ENCODE measurements at places on chromosomes 6 and 20. TPM values are rescaled to one million over a fixed set of nuclear protein-coding genes. Genes with fewer than 3 reads are reported as not detected.

Gene SLC17A3
- not detected for total RNA-seq

Gene GPLD1
- 1.7 TPM for total RNA-seq

DNA sequence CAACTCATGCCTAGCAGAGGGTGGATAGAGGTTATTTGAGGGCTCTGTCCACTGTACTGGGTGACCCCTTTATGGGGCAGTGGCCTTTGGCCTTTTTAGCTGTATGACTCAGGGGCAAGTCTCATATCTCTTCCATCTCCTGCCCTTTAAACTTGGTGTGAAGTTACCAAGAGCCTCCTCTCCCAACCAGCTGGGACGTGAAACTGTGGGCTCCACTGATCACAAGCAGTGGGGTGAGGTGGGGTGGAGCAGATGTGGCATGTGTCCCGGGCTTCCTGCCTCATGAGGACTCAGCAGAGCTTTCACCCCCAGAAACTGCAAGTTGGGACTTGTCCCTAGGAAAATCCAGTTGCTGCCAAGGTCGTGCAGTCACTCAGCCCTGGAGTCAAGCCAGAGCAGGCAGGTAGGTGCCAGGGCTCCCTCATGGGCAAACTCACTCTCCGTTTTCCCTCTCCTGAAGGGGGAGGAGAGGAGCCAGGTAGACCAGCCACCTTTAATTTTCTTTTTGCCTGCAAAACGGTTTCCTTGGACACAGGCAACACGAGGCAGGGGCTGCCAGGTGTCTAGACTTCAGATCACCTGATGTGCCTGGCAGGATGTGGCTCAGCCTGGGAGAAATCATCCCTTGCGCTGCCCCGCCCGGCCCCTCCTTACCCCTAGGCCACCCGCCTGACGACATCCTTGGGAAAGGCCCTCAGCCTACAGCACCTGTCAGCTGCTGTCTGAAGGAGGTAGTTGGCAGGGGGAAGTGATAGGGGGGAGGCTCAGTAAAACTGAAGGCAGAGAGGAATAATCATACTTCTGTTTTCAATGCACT is 4.0 kb downstream of the CDKN1A start:
- no peaks in the 10 kb centered on the region for H3K27me3 ChIP-seq
- H3K4me3 ChIP-seq: peak overlapping the region; percentile 15
- DNase-seq: peak; percentile 91

Gene NRSN2
- total RNA-seq: 16.5 TPM

DNA sequence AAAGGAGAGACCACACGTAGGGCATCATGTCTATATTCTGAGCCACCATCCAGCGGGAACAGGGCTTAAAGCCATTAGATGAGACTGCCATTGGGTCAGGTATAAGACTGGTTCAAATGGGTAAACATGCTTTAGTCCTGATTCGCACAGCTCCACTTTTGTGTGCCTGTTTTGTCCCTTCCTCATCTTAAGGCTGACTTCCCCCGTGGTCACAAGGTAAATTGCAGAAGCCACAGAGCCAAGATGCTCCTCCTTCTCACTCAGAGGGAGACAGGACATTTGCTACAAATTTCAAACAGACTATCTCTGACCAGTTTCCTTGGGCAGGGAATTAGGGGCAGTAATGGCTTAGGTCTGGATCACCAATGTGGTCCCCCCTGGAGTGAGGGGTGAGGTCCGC is 11.4 kb upstream of the IFNGR1 start:
- H3K27ac ChIP-seq: no peak overlapping the region
- H3K36me3 ChIP-seq: no peaks in the 10 kb centered on the region
- no peak overlapping the region for H3K4me3 ChIP-seq
- peaks cover 26% of the 10 kb centered on the region for H3K4me1 ChIP-seq
- H3K27me3 ChIP-seq: no peaks in the 10 kb centered on the region

DNA sequence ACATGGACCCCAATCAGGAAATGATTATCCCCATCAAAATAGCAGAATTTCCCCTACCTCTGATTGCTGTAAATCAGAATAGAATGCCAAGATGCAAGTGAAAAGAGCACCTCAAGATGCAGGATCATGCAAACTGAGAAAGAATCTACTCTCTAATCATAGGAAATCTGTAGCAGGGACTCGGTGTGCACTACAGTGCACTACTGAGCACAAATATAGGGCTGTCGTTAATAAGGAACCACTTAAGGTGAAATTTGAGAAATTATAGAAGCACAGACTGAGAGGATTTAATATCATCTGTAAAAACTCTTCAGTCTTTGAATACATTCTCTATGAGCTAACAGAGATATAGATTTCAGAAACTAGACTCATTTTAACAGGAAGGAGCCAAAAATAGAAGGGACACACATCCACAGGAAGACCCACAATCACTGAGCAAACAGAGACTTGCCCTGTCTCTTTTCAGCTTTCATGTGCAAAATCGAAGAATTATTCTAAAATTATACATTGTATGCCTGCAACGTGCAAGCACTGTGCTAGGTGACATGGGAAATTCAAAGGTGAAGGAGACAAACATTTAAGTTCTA is 278.3 kb downstream of the HIVEP2 start:
- H3K27ac ChIP-seq: no peak overlapping the region
- no peaks in the 10 kb centered on the region for H3K36me3 ChIP-seq
- no peak overlapping the region for H3K4me3 ChIP-seq
- H3K27me3 ChIP-seq: no peaks in the 10 kb centered on the region
- no peaks in the 10 kb centered on the region for H3K4me1 ChIP-seq

DNA sequence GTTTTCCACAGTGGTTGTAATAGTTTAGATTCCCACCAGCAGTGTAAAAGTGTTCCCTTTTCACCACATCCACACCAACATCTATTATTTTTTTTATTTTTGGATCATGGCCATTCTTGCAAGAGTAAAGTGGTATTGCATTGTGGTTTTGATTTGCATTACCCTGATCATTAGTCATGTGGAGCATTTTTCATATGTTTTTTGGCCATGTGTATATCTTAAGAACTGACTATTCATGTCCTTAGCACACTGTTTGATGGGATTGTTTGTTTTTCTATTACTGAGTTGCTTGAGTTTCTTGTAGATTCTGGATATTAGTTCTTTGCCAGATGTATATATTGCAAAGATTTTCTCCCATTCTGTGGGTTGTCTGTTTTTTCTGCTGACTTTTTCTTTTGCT is 820.1 kb downstream of the TENT5A start:
- DNase-seq: no peak
- H3K4me3 ChIP-seq: no peak overlapping the region
- no peaks in the 10 kb centered on the region for H3K4me1 ChIP-seq
- no peak overlapping the region for H3K27ac ChIP-seq
- no peaks in the 10 kb centered on the region for H3K27me3 ChIP-seq

DNA sequence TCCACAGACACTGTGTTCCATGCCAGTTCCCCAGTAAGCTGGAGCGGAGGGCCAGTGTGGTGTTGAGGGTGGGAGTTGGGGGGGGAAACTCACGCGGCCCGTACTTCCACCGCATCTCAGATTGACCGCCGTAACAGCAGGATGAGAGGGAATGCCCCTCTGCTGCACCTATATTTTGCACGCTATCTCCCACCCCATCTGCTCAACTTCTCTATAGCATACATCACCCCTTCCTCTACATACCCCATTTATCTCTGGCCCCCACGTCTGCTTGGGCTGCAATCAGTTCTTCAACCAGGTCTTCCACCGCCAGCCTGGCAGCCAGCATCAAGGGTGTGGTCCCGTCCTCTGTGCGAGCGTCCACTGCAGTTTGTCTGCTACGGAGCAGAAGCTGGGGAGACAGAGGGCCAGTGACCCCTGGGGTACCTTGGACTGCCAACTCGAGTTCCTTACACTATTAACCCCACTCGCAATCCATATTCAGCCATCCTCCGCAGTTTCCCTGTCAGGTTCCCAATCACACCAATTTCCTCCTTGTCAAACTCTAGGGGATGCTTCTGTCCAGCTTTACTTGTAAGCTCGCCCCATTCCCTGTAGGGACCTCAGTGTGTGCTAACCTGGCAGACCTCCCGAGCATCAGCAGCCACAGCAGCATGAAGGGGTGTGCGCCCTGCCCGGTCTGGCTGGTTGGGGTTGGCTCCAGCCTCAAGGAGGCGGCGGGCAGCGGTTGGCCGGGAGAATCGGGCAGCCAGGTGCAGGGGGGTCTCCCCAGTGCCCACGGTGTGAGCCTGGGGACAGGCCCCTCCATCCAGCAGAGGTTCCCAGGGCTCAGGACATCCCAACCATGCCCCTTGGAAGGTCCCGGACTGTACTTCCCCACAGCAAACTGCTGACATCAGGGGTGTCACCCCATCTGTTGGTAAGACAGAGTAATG is 4.5 kb upstream of the GPSM3 start:
- H3K27me3 ChIP-seq: peaks cover 18% of the 10 kb centered on the region
- H3K36me3 ChIP-seq: no peaks in the 10 kb centered on the region
- H3K27ac ChIP-seq: peak overlapping the region; percentile 87
- peaks cover 18% of the 10 kb centered on the region for H3K4me1 ChIP-seq
- no peak for DNase-seq

GRCh38 chr6:139994998-139995397 is 620.5 kb upstream of the CITED2 start:
- no peak overlapping the region for H3K27ac ChIP-seq
- H3K4me1 ChIP-seq: no peaks in the 10 kb centered on the region
- no peaks in the 10 kb centered on the region for H3K36me3 ChIP-seq
- H3K27me3 ChIP-seq: no peaks in the 10 kb centered on the region
- no peak for DNase-seq

DNA sequence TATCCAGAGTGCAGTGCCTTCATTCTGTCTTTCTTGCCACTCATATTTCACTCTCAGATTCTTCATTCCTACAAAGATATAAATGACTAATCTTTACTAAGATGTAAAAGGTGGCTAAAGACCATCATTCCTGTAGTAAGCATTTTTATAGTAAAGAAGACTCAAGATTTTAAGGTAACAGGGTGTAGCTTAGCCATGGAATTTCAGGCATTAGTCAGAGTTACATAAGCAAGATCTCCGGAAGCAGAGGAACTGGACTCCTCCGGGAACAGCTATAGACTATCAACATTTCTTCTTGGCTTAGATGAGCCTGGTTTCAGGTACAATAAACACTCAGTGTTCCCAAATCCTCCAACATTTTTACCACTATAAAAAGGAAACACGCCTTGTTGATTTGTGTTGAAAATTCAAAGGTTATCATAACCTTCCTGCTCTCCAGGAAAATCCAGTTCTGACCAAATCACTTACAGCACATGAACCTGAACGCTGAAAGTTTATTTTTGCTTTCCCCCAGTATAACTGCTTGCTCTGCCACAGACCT is 23.7 kb downstream of the SERPINB1 start:
- H3K27me3 ChIP-seq: no peaks in the 10 kb centered on the region
- H3K4me3 ChIP-seq: peak overlapping the region; percentile 34
- DNase-seq: peak; percentile 84
- no peaks in the 10 kb centered on the region for H3K36me3 ChIP-seq

Gene KCNQ5
- total RNA-seq: 0.20 TPM

DNA sequence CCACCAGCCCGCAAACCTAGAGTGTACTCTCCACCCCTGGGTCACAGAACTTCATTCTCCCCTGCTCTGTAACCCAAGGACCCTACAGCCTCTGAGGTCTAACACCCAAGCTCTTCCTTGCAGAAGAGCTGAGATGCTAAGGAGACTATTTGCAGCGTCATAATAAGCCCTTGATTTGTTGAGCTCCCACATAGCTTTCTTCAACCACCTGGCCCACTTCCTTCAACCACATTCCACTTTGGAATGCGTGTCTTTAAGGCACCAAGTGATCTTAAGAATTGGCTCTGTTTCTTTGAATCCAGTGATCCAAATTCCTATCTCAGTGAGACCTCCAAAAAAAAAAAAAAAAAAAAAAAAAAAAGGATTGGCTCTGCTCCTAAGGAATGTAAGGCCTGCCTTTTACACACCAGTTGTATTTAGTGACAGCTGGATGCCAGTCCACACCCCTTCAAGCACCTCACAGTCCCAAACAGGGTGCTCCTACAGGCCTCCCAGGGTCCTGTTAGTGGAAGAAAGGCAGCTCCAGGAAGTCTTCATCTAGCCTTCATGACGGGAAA is 106.2 kb downstream of the UBE3D start:
- no peak overlapping the region for H3K4me3 ChIP-seq
- no peaks in the 10 kb centered on the region for H3K36me3 ChIP-seq
- no peaks in the 10 kb centered on the region for H3K4me1 ChIP-seq
- DNase-seq: no peak
